DND-41 (cell line): ENCODE measurements at places on chromosomes 1 and 21.

DNA sequence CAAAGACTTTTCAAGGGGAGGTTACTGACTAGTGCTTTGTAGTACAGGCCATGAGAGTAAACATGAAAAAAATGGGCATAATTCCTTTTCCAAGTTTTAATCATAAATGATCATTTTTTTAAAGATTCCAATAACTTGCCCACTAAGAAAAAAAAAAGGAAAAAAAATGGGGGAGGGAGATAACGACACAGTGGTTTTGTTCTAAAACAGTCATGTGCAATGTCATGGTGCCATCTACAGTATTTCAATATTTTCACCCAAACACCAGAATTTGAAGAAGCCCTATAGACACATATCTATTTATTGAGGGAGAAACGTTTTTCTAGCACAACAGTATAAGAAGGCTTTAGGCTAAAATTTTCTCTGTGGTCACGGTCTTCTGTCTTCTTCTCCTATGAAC, 250.2 kb downstream of the LTN1 start:
- DNase-seq, result no peak

- DNase-seq, result peak; percentile 61
These were observed 8.1 kb upstream of the TMEM183A start for GRCh38 chr1:202998836-202999750.

GRCh38 chr1:18105196-18105595, 2.4 kb upstream of the IGSF21 start:
- no peak for DNase-seq

DNA sequence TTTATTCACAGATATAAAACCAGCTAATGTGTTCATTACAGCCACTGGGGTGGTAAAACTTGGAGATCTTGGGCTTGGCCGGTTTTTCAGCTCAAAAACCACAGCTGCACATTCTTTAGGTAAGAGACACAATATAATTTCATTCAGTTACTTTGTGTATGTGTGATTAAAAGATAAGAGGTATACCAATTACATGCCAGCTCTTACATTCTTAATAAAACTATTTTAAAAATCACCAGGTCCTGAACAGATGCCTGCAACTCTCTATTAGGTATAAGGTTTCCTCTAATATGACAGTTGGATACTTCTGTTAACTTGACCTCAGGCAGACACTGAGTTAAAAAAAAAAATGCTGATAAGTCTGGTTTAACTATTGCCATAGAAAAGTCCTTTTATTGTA, 122.1 kb downstream of the NEK7 start:
- no peak for DNase-seq

DNA sequence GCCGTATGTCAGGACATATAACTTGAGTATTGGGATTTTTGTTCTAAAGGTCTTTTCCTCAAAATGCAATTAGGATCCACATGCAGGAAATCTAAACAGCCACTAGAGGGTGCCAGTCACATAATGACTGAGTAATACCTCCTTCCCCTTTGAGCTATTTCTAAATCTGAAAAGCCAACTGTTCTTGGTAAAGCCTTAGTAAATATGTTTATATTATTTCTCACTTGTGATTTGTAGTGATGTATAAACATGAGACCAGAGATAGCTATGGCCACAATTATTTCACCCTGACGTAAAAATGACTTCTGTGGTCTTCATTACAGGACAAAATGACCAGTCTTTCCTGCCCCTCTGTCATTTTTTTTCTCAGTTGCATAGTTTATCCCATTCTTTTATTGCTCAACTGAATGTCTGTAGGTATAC, 41.0 kb upstream of the DR1 start:
- DNase-seq, result peak; percentile 59

GRCh38 chr1:109782514-109782913, 18.8 kb upstream of the EPS8L3 start:
- DNase-seq, result no peak

DNA sequence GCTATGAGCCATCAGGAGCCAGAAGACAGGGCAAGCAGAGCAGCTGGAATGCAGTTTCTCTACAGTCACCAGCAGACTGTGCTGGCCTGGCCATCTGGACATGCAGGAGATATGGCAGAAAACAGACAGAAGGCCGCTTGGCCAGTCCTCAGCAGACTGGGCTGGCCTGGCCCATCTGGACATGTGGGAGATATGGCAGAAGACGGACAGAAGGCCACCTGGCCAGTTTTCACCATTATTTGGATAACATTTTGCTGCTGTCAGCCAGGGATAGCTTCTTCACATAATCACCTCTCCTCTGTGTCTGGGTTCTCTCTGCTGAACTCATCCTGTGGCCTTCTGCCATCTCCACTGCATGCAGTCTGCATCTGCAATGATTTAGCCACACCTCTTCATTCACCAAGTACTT, 25.0 kb upstream of the CACYBP start:
- DNase-seq, result no peak
